NCI-H2029 treated with DMSO at 0.1 percent for 48 hours (cell line): ENCODE measurements at places on chromosomes 12 and 14.

DNA sequence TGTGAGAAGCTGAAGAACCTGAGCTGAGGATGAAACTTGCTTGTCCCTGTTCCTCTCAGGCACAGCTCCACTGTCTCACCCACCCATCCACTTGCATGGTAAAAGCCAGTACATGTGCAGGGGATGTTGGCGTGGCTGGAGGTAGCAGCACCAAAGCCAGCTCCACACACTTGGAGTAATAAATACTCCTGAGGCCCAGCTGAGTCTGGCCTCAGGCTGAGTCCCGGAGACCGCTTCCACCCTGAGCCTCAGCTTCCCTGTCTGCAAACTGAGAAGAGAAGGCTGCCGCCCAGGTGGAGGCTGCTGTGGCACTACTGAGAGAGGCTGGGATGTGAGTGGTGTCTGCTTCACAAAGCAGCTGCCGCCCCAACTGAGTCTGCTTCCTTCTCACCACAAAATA lies 19.2 kb downstream of the CHGA start:
- no peak for DNase-seq

DNA sequence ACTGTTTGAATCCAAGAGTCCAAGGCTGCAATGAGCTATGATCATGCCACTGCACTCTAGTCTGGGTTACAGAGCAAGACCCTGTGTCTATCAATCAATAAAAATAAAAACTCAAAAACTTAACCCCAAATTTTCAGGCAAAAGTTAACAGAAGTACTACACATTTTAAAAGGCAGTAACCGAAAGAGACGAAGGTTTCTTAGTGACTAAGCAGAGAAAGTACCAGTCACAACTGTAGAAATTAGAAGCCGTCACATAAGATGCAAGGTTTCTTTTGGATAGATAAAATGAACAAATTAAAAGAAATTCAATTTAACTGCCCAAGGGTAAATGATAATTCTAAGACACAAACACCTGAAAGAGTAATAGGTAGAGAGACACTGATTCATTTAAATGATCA lies 103.5 kb downstream of the MED13L start:
- DNase-seq: no peak

GRCh38 chr12:2373307-2373706 lies 320.5 kb downstream of the CACNA1C start:
- DNase-seq: no peak

DNA sequence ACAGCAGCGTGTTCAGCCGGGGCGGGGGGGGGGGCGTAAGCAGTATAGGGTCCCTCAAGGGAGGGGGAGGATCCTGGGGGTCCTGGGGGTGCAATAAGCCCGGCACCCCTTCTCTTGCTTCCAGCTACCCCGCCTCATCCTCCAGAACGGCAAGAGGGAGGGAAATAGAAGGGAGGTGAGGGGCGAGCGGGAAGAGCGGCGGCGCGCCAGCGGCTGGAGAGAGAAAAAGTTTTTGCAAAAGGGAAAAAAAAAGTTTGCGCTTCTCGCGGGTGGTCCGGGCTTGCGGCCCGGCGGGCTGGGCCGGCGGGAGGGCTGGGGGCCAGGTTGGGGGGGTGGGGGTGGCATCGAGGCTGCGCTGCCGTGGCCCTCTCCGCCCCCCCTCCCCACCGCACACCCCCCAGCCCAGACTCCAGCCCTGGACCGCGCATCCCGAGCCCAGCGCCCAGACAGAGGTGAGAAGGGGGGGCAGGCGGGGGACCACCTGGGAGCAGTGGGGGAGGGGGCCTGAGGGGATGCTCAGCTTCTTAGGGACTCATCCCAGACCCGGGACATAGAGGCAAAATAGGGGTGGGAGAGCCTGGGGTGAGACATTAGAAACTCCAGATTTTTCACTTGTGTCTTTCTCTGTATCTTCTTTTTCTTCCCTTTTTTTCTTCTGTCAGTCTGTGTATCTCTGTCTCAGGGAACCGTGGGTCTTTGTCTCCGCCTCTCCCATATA lies at the start of gene GLI1:
GLI1 (plus strand) TSS at position 36 of the 718 bp plus-strand sequence. CDS start 3,907 bp downstream, outside the sequence.
- DNase-seq: no peak

GRCh38 chr12:41769810-41770209 lies 374.9 kb downstream of the GXYLT1 start:
- no peak for DNase-seq

DNA sequence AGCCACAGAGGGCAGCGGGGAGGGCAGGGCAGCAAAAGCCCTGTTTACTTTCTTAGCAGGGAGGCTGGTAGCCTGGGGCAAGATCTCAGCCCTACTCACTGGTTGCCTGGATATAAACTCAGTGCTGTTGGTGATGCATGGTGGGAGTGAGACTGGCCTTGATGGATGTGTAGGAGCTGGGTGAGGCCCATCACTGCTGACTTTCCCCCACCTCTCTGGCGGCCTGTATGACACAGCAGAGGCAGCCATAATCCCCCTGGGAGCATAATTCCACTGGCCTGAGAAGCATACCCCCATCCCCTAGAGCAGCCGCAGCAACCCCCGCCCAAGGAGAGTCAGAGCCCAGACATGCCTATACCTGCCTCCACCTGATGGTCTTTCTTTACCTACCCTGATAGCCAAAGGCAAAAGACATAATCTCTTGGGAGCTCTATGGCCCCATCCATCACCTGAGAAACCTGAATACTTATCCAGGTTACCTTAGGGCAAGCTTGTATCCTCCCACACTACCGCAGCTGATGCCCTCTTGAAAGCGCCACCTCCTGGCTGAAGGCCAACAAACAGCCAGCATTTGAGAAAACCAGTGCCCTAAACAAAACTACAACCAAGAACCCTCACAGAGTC lies 59.3 kb downstream of the DNAI7 start:
- DNase-seq: no peak
